Ovary (tissue), 10 donors: ENCODE measurements at places on chromosomes 6 and 20. TPM values are rescaled to one million over a fixed set of nuclear protein-coding genes. Genes with fewer than 3 reads are reported as not detected.

- no peaks in the 10 kb centered on the region for H3K36me3 ChIP-seq
- H3K27ac ChIP-seq, result no peak overlapping the region
- no peak for DNase-seq
These were observed 112.5 kb downstream of the SCML4 start for GRCh38 chr6:107711412-107712236.

TMEM244 gene
- not detected for polyA plus RNA-seq

DNA sequence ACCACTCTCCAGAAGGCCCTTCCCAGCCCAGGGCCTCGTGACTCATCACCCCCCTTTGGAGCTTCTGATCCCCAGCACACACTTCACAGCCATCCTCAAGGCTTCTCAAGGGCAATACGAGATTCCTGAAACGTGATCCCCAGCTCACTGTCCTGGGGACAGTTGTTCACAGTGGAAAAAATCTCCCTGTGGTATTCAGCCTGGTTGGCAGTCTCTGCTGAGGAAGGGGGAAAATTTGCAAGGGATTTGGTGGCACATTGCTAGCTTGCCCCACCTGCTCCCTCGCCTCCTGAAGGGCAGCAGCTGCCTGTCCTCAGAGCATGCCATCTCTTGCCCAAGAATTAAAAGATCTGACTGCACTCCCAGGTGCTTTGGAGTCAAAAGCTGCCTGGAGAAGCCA lies 20.7 kb upstream of the PKHD1 start:
- no peaks in the 10 kb centered on the region for H3K36me3 ChIP-seq
- H3K4me3 ChIP-seq, result no peak overlapping the region
- no peaks in the 10 kb centered on the region for H3K4me1 ChIP-seq

SMOC2 gene
- 134 TPM for polyA plus RNA-seq

- no peak overlapping the region for H3K4me3 ChIP-seq
- no peaks in the 10 kb centered on the region for H3K36me3 ChIP-seq
- DNase-seq, result no peak
- no peaks in the 10 kb centered on the region for H3K27me3 ChIP-seq
These were observed 12.6 kb downstream of the IFNGR1 start for GRCh38 chr6:137206577-137206976.

COL19A1 gene
- 0.20 TPM for polyA plus RNA-seq

DNA sequence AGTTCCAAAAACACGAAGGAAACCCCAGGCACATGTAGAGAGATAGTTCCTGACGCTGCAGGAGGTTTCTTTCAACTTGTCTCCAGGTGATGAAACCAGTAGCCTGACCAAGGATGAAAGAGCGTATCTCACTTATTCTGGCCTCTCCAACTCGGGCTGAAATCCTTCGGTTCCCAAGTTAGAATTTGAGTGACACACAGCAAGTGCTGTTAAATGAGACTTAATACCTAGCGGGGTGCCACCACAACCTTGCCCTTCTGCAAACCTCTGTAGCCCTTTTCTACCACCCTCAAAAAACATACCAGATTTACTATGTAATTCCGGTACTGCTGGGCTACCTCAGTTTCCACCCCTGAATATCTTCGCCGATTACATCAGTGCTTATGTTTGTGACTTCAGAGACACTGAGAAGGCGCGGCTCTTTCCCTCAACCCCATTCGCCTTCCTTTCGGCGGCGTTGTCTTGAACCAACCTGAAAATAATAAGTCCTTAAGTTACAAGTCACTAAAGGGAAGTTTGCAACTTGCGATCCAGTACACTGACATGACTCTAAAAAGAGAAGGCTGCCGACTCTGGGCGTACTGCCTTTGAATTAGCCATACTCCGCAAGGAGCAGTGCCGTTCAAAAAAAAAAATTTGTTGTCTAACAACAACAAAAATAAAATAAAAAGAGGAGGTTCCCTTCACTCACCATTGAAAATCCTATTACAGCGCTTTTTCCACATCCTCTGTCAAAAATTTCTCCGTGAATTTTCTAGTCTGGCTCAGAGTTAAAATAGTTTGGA lies 194.9 kb upstream of the ZNF184 start:
- no peak overlapping the region for H3K27ac ChIP-seq
- H3K4me3 ChIP-seq, result peak overlapping the region; percentile 34
- H3K27me3 ChIP-seq, result no peaks in the 10 kb centered on the region
- DNase-seq, result no peak
- H3K36me3 ChIP-seq, result no peaks in the 10 kb centered on the region

DNA sequence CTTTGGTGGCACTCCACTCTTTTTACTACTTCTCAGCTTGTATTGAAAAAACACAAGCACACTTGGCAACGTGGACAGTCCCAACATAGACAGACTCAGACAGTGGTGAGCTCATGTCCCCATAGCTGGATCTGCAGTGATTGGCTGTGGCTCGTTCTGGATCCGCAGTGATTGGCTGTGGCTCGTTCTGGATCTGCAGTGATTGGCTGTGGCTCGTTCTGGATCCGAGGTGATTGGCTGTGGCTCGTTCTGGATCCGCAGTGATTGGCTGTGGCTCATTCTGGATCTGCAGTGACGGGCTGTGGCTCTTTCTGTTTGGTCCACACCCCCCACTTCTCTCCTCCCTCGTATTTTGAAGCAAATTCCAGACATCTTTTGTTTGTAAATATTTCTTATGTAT lies 28.0 kb downstream of the OSBPL2 start:
- no peak overlapping the region for H3K4me3 ChIP-seq
- peaks cover 14% of the 10 kb centered on the region for H3K4me1 ChIP-seq
- DNase-seq, result no peak

DNA sequence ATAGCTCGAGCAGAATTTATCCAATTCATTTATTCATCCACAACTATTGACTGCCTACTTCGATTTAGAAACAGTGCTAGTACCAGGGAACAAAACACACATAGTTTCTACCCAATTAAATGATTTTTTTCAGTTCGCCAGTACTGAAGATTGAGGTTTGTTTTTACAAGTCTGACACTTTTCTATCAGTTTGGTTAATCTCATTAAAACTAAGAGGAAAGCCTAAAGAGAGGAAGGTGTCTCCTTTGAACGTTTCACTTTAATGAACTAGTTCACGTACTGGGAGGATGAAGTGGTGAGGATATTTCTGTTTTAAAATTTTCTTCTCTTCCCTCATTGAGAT lies 570 bp upstream of the ANKS1A start:
- no peaks in the 10 kb centered on the region for H3K27me3 ChIP-seq
- no peak for DNase-seq
- H3K4me3 ChIP-seq, result peak overlapping the region; percentile 88
- H3K27ac ChIP-seq, result peak overlapping the region; percentile 79

DNA sequence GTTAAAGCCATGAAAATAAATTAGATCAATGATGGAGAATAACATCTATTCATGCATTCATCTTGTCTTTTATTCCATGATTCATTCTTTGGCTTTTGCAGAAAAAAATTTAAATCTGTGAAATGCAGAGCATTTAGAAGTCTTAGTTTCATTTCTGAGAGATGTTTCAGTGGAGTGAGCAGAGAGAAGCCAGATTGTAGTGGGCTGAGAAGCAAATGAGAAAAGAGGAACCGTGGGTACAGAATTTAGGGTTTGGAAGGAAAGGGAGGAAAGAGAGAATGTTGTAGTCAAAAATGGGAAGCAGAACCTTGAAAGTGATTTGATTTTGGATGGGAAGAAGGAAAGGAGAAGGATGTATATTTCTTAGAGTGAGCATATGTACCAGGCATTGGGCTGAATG lies 260.3 kb upstream of the MAN1A1 start:
- H3K4me3 ChIP-seq, result no peak overlapping the region
- H3K27me3 ChIP-seq, result no peaks in the 10 kb centered on the region

GRCh38 chr6:159252955-159253508 lies 83.8 kb downstream of the FNDC1 start:
- no peak for DNase-seq
- no peak overlapping the region for H3K4me3 ChIP-seq
- no peak overlapping the region for H3K27ac ChIP-seq
- H3K36me3 ChIP-seq, result no peaks in the 10 kb centered on the region

- H3K27me3 ChIP-seq, result no peaks in the 10 kb centered on the region
- H3K27ac ChIP-seq, result no peak overlapping the region
- H3K36me3 ChIP-seq, result no peaks in the 10 kb centered on the region
- peaks cover 6% of the 10 kb centered on the region for H3K4me1 ChIP-seq
- DNase-seq, result no peak
These were observed 103.6 kb downstream of the CDYL start for GRCh38 chr6:4879741-4880275.

CGA gene
- polyA plus RNA-seq, result not detected

- no peak overlapping the region for H3K4me3 ChIP-seq
- no peaks in the 10 kb centered on the region for H3K4me1 ChIP-seq
- no peak overlapping the region for H3K27ac ChIP-seq
- no peak for DNase-seq
- H3K36me3 ChIP-seq, result no peaks in the 10 kb centered on the region
- H3K27me3 ChIP-seq, result no peaks in the 10 kb centered on the region
These were observed 215.0 kb upstream of the HSF2 start for GRCh38 chr6:122184401-122184827.

AGER gene
- 5.9 TPM for polyA plus RNA-seq

- H3K4me1 ChIP-seq, result no peaks in the 10 kb centered on the region
- DNase-seq, result no peak
- no peak overlapping the region for H3K4me3 ChIP-seq
- H3K27me3 ChIP-seq, result no peaks in the 10 kb centered on the region
- no peaks in the 10 kb centered on the region for H3K36me3 ChIP-seq
These were observed 74.9 kb downstream of the MAP3K4 start for GRCh38 chr6:161066511-161066910.
